Activated CD4-positive, alpha-beta T cell treated with anti-CD3 and anti-CD28 coated beads, Interleukin-2, Interleukin-4, amounts not matched to agents 100 ng/mL and 50 ng/mL, durations not matched to agents 16 hours and 8 hours (primary cell): ENCODE measurements at places on chromosomes 12 and 14.
A peak's percentile ranks its signal among the peaks of the same experiment; 100 is the strongest.

DNA sequence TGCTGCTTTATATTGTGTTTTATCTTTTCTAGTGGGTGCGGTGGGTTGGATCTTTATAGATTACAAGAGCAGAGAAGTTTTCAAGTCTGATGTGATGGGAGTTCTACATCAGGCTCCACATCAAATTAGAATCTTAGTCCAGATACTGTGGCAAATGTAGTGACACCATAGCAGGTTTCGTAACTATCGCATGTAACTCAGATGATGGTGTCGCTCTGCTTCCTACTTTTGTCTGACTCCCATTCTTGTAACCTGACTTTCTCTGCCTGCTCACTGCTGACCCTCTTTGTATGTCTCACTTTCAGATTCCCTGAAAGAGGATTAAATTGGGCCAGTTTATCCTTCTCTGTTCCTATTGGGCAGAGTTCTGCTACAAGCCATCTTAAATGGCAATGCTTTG is 22.8 kb upstream of the FBXO34 start:
- no peak for DNase-seq

DNA sequence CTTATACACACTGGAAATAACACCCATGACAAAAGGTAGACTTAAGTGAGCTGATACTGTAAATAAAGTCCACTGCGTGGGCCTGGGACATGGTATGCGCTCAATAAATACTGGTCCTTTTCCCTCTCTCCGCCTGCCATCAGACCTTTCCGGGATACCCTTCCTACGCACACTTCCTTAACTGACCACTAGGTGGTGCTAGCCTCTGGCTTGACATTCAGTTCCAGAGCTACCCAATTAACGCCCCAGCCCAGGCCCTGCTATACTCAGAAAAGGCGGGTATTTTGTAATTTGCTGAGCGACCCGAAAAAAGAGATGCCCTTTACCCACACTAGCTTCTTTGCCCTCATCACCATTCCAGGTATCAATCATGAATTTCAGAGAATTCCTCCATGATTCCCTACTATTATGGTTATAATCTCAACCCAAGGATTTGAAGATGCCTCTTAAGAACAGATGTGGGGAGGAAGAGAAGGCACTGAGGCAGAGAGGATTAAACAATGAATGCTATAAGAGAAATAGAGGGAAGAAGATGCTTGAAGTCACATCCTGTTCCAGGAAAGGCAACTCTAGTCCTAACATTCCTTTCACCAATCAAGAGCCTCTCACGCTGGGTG is 3.9 kb upstream of the LRP1 start:
- peak; percentile 82 for DNase-seq

DNA sequence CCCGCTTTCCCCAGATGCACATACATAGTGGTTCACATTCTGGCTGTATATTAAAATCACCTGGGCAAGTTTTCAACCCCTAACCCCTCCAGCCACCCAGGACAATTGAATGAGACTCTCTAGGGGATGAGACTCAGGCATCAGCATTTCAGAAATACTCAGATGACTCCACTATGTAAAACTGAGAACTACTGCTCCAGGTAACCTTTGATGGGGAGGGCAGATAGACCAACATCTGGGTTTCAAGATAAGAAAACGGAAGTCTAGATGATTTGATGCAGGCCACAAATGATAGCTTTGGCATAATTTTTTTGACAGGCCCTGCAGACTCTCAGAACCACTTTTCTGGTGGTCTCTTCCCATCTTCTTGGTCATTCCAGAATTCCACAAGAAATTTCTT is 341.1 kb downstream of the EMP1 start:
- peak; percentile 45 for DNase-seq

GRCh38 chr14:101249676-101250036 is 311.6 kb upstream of the DIO3 start:
- no peak for DNase-seq

DNA sequence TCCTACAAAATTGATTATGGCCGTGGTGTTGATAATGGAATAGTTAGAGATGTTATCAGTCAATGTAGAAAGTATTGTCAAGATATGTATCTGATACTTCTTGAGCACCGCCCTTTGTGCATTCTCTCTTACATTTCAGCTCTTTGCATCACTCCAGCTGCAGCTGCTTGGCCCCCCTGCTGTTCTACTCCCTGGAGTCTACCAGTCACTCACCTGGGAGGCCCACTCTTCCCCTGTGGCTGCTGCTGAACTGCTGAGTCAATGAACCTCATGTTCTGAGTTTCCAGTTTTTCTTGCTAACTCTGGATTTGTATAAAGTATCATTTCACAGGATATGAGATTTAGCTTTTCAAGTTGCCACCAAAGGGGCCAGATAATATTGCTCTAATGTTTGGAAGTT is 312.8 kb upstream of the SLC16A7 start:
- DNase-seq = no peak

- no peak for DNase-seq
Measured at GRCh38 chr12:33690562-33690961, 250.9 kb upstream of the SYT10 start.

DNA sequence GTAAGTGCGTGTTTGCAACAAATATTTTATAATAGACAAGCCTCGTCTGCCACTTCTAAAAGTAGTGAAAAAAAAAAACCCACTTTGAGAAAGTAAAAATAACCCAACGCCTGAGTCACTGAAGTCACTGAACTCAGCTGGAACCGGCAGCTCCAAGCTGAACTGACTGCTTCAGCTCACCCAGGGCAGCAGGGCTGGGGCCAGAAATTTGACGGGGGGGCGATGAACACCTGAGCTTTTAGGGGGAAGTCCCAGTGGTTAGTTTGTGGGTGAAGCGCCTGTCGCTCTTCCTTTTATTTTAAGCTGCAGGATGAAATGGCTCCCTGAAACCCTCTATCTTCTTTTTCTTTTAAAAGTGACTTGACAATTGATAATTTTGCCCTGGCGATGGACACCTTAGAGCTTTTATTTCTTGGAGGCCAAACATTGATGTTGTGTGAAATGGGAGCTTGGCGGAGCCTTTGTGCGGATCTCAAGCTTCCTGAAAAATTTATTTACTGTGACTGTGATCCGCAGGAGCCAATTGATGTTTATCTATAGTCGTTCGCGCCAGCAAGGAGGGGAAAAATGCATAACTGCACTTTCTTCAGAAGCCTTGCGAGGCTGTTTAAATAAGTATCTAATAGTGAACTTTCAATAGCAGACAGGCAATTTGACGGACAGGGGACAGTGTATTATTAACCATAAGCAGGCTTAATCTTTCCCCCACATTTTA is 173.2 kb upstream of the MYL2 start:
- no peak for DNase-seq

- no peak for DNase-seq
Measured at GRCh38 chr14:60904381-60904780, 76.5 kb downstream of the TRMT5 start.

GRCh38 chr14:105323663-105324062 is 9.1 kb downstream of the PACS2 start:
- DNase-seq = no peak

DNA sequence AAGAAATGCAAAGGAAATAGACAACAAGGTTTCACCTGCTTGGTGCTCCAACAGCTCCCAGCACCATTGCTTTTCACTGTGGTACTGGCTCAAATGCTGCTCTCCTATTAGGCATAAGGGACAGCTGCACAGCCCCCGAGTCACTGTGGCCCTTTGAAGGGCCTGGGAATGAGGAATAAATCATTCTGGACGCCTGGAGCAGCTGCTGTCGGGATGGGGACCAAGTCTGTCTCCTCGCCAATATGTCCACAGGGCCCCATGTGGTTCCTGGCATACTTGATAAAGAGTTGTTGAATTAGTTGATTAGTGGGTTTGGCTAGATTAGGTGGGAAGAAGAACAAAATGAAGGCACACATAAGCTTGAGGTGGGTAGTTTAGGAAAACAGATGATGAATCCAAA is 13.1 kb upstream of the NGB start:
- DNase-seq = no peak

DNA sequence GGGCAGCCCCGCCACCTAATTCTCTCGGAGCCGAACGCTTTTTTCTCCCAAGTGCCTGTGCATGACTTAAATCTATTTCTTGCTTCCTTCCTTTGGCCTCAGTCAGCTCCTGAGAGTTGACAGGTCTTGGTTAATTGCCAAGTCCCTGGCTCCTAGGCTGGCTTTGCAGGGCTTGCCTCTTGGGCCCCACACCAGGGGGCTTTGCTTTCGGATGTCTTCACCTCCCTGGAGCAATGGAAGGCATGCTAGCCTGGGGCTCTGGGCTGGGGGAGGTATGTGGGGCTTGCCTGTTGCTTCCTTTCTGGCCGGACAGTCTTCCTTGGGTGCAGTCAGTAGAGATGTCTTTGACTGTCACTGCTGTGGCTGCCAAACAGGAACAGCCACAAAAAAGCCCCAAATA is 2.2 kb upstream of the KRT80 start:
- no peak for DNase-seq

- no peak for DNase-seq
Measured at GRCh38 chr12:95440401-95440800, 33.6 kb upstream of the METAP2 start.

GRCh38 chr12:79371226-79371625 is 319.5 kb downstream of the PAWR start:
- no peak for DNase-seq

DNA sequence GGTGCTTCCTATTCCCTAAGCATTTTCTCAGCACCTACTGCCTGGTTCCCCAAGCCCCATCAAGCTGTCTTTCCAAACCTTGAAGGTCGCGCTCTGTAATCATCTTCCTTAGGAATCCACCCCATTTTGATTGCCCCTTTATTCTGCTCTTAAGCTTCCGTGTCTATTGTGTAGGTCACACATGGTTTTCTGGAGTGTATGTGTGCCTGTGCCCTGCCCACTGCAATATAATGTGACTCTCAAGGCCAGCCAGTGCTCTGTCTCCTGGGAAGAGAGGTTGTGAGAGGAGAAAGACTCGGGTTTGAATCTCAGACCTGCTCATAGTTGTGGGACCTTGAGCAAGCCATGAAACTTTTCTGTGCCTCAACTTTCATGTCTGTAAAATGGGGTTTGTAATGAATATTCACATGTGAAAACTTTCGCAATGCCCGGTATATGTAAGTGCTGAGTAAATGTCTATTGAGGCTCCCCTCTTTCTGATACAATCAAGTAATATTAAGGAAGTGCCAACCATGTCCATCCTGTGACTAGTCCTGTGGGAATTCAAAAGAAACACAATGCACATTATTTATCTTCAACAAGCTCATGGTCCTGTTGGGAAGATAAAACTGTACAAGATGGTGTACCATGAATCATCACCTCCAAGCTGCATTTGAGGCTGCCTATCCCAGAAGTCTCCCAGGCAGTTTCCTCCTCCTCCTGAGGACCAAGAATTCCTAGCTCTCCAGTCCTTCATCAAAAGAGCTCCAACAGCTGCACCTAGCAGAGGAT is 774 bp upstream of the KRT75 start:
- no peak for DNase-seq

- no peak for DNase-seq
Measured at GRCh38 chr14:24741871-24742270, 107.9 kb upstream of the GZMB start.

DNA sequence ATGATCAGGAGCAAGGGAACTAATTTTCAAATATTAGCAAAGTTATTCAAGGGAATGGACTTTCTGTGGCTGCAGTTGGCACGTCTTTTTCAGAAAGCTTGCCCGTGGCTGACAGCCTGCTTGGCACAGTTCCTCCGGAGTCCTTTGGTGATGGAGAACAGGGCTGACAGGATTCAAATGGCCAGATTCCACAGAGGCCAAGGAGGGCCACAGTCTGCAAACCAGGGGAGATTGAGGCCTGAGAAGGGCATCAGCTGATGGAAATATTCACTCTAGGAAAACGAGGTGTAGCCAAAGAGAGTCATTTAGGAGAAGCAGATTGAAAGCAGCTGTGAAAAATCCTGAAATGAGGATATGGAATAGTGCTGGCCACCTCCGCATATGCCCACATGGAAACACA is 178.3 kb downstream of the EMP1 start:
- no peak for DNase-seq

GRCh38 chr14:51967521-51967920 is 21.8 kb upstream of the RTRAF start:
- DNase-seq = no peak

DNA sequence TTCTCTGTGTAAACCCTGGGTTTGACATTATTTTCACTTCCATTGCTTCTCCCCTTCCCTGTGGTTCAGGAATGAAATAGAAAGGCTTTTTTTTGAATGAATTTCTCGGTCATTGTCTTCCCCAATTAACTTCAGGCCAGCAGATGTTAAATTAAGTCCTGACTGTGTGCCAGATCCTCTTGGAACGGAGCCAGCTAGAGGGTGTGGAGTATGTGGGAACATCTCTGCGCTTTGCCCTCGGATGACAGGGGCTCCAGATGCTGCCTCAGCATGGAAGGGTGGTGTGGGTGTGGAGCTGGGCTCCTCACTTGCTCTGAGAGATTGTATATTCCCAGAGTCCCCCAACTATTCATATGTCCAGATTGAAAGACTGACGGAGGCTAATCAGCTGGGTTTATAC is 13.1 kb downstream of the KRT85 start:
- DNase-seq = no peak

- DNase-seq = no peak
Measured at GRCh38 chr12:68231691-68232090, 6.1 kb upstream of the IL26 start.

GRCh38 chr12:93413064-93413463 is 28.7 kb downstream of the UBE2N start:
- no peak for DNase-seq

- no peak for DNase-seq
Measured at GRCh38 chr14:87526731-87527130, 466.3 kb downstream of the GALC start.

DNA sequence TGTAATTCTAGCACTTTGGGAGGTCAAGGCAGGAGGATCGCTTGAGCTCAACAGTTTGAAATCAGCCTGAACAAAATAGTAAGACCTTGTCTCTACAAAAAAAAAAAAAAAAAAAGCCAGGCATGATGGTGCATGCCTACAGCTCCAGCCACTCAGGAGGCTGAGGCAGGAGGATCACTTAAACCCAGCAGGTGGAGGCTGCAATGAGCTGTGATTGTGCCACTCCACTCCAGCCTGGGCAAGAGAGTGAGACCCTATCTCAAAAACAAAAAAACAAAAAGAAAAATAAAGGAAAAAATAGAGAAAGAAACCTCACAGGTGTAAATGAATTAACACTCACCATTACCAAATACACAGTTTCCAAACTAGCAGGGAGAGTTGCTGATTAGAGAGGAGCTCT is 34.2 kb upstream of the TUBA1A start:
- DNase-seq = no peak

DNA sequence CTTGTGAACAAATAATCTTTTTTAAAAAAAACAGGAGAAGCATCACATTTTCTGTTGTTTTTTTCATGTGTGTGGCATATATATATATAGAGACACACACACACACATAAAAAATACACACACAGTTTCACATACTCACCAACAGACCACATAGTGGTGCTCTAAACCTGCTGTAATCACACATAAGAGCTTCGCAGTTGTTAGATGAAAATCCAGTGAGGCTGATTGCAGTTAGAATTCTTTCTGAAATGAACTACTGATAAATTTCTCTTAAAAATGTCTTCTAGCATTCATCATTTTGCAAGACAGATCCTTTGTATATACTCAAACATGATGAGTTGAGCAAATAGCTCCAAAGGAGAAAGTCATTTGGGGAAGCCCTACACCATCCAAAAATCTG is 434.3 kb upstream of the STXBP6 start:
- no peak for DNase-seq

- no peak for DNase-seq
Measured at GRCh38 chr14:38226366-38226765, 18.7 kb downstream of the SSTR1 start.
